ENCODE measurements at places on chromosomes 2 and 18. TPM values are rescaled to one million over a fixed set of nuclear protein-coding genes. Genes with fewer than 3 reads are reported as not detected.

The TDRD15 gene
- not detected for total RNA-seq

- peak; percentile 19 for DNase-seq
Observed at GRCh38 chr2:144078106-144078505, 441.8 kb downstream of the ZEB2 start.

GRCh38 chr18:45412577-45412976 is 202.7 kb upstream of the SLC14A2 start:
- DNase-seq: no peak

- DNase-seq: no peak
Observed at GRCh38 chr2:13818002-13818401, 814.5 kb upstream of the LRATD1 start.

The HOXD11 gene
- total RNA-seq: 26.4 TPM

DNA sequence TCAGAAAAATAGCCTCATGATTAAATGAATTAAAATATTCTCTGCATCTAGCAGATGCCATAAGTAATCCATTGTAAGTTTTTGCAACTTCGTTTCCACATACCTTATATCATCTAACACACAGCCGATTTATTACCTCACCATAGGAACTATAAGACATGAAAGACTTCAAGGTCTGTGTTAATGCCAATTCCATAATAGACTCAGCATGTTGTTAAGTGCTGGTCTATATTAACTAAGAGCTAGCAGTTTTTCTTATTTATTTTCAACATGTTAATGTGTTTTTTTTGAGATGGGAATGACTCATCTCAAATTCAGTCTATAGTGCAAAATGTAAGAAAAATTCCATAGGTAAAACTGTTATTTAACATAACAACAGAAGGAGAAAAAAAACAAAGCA is 243.9 kb upstream of the GULP1 start:
- no peak for DNase-seq

GRCh38 chr18:8463791-8464190 is 145.4 kb upstream of the RAB12 start:
- DNase-seq: no peak

The RIT2 gene
- total RNA-seq: not detected

- no peak for DNase-seq
Observed at GRCh38 chr18:77495982-77496690, 246.5 kb downstream of the GALR1 start.

DNA sequence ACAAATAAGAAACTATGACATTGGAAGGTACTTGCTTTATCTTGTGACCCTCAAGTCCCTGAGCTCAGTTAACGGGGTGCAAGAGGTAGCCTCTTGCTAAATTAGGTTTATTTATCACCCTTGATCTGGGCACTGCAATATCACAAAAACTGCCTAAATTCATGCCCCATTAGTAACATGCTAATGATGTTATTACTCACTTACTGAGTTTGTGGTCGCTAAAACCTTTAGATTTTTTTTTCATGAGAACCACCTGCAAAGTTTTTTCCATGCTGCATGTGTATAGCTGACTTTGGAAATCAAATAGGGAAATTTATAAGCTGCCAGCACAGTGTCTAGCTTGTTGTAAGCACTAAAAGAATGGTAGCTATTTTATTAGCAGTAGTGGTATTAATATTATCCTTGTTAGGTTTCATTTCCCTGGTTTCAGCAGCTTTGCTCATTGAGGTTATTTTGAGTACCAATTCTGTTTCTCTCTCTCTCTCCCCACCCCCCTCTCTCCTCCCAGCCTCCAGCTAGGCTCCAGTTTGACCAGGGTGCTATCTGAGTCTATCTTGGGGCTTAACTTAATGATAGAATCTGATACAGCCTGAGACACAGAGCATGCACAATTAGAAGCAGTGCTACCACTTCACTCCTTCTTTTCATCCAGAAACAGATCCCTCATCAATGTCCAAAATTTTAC is 88.7 kb upstream of the ATP8B1 start:
- no peak for DNase-seq

- DNase-seq: peak; percentile 71
Observed at GRCh38 chr2:159960414-159960813, 102.0 kb downstream of the PLA2R1 start.

GRCh38 chr2:212064318-212064717 is 474.3 kb downstream of the ERBB4 start:
- DNase-seq: no peak

DNA sequence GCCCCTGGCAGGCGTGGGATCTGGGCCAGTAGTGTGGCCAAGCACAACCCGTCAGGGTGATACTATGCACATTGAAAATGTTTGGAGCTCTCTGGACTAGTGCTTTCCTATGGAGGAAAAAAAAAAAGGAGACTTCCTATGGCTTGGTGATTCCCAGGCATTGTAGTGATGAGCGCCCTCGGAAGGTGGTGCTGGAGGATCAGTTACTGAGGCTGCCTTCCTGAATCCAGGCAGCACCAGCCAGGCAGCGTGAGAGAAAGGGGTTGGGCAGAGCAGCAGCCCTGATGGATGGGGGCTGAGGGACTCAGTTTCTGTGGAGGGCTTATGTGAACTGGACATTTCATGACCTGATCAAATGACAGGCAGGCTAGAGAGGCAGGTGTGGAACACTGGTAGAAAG is 70.9 kb downstream of the CHRNA1 start:
- DNase-seq: no peak

The DSC3 gene
- 0.43 TPM for total RNA-seq

DNA sequence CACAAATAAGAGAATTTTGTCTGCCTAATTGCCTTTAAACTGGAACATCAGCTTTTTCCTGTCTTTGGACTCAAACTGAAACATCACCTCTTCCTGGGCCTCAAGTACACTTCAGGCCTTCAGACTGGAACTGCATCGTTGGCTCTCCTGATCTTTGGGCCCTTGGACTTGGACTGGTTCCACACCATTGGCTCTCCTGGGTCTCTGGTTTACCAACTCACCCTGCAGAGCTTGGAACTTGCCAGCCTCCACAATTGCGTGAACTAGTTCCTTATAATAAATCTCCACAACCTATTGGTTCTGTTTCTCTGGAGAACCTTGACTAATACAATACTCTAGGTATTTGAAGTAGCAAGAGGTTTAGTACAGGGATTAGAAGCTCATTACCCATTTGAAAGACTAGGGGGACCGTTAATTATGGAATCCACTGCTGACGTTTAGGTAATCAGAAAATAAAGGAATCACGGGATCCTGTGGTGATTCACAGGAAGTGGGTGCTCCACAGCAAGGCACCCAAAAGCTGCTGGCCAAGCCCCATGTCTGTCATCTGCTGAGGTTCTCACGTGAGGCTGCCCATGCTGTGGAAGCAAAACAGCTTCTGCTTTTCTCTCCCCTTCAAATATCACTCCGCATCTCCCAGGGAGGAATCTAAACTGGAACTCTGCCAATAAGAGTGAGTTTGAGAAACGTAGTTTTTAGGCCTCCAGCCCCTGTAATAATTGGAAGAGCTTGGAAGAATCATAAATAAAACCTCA is 20.0 kb upstream of the SGPP2 start:
- no peak for DNase-seq

DNA sequence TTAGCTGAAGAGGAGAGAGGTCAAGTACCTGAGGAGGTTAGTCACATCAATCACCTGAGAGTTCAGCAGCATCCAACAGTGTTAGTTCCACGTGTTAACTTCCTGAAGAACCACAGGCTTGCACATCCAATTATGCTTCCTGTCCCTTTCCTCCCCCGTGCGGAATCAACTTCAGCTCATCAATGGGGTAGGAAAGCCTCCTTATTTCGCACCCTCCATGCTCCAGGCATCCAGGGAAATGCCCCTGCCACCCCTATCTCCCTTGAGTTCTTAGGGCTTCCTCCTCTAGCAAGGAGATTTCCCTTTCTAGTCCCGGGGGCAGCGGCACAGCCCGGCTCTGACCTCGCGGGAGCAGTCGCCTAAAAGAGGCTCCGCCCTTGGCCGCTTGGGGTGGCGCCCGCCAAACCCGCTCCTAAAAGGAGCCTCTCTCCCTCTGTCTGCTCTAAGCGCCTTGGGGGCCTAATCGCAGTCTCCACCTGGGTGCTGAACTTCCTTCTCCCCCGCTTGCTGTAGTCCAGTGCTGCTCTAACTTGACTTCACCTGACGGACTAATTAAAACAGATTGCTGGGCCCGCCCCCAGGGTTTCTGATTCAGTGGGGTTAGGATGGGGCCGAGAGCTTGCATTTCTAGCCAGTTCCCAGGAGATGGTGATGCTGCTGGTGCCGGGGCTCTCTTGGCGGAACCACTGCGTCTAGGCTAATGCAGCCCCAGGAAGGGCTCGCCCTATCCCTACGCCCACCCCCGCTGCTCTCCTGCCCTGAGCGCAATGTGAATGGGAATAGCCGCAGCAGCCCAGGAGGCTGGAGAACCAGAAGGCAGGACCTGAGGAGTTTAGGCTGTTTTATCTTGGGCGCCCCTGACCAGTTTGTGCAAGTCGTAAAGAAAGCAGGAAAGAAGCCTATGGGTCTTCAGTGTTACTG is 3.4 kb upstream of the TET3 start:
- peak; percentile 20 for DNase-seq

The ABCG5 gene
- not detected for total RNA-seq

The ADD2 gene
- total RNA-seq: not detected

The IFIH1 gene
- total RNA-seq: 3.9 TPM

DNA sequence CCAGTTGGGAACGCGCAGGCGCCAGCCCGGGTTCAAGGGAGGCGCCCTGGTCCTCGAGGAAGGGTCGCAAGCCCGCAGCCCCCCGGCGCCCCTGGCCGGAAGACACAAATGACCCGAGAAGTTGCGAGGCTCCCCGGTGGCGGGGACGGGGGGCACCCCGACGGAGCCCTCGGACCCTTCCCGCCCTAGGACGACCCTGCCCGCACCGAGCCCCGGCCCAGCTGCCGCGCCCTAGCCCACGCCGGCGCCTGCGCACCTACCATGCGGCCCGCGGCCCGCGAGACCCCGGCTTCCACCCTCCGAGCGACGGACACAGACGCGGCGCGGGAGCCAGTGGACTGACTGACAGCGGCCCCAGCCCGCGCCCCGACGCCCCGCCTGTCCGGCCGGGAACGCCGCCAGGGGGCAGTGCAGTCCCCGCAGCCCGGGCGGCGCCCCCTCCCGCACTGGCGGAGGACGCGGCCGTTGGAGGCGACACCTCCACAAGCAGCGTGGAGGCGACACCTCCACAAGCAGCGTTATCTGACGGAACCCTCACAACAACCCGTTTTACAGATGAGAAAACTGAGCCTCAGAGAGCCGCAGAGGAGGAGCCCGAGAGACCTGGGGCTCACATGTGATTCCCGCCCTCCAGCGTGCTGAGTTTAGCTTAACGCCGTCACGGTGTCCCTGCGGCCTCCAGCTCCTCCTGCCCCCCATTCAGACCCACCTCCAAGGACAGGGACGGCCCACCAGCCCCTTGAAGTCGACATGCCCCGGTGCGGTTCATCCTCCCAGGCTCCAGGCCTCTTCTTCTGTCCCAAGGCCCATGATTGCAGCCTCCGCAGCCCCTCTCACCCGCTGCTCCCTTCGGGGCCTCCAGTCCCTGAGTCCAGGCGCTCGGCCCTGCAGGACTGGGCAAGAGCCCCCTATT is at the start of gene NMUR1:
Gene NMUR1 (minus strand): TSS at position 347 of the 913 bp plus-strand sequence. CDS start 84 bp downstream, at position 263.
- DNase-seq: peak; percentile 20

- DNase-seq: peak; percentile 21
Observed at GRCh38 chr2:108858894-108859293, 72.3 kb downstream of the CCDC138 start.

DNA sequence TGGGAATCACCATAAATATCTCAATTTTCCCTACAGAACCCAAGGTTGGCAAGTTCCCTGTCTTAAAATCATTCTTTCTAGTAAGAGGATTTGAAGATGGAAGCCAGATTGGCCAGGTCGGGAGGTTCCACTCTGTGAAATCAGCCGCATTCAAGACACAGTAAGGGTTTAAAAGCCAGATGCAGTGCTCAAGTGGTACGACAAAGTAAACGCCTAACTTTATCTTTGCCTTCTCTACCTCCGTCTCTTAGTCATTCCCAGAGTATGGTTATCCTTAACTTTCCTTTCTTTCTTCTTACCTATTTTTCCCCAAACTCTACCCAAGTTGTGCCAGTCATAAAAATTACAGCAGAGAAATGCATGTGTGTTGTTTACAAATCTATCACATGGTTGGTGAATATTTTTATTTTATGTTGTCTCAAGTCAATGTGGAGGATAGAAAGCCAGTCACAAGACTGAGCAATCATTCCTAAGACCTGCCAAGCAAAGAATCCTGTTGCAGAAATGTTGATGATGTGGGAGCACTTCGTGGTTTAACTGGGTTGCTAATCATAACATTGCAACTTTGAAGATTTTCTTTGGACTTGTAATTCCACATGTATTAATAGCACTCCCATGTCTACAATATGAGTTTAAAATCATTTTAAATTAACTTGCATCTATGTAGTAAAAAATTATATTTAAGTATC is 62.6 kb downstream of the SLC40A1 start:
- peak; percentile 47 for DNase-seq

GRCh38 chr18:79523206-79523735 is 127.5 kb downstream of the NFATC1 start:
- no peak for DNase-seq
